ENCODE measurements at places on chromosomes 5 and 9.

DNA sequence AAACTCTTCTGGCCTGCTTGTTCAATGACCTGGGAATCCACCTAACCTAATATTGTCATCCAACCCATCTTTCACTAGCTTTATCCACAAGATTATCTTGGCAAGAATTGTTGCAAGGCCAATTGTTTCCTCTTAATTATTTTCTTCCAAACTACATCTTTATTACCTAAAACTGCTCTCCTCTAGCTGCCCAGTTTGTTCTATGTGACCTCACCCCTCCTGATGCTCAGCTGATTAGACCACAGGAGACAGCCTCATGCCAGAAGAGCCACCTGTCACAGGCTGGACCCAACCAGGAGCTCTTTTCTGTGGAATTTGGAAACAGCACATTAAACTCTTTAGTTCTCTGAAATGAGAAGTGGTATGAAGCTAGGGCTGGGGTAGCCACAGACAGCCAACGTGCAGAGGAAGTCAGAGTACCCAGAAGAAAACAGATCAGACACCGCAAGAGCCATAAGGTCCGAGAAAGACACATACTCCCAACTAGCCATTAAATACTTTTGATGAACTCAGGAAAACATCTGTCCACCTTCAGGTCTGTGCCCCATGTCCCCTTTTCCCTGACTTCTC is 12.0 kb downstream of the SAXO1 start:
- DNase-seq: no peak

DNA sequence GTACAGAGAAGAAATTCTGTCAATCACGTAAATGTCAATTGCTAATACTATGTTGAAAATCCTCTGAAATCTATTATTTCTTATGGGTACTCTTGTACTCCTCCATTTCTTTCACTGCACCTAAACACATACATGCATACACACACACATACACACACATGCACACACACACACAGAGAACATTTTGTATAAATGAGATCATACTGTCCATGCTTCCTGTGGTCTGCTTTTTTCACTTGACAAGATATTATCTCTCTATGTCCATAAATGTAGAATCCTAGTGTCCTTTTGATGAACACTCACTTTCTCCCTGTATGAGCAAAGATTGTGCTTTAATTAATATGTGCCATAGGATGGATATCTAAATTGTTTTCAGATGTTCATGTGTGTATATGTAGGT is 32.7 kb upstream of the TLR4 start:
- no peak for DNase-seq

DNA sequence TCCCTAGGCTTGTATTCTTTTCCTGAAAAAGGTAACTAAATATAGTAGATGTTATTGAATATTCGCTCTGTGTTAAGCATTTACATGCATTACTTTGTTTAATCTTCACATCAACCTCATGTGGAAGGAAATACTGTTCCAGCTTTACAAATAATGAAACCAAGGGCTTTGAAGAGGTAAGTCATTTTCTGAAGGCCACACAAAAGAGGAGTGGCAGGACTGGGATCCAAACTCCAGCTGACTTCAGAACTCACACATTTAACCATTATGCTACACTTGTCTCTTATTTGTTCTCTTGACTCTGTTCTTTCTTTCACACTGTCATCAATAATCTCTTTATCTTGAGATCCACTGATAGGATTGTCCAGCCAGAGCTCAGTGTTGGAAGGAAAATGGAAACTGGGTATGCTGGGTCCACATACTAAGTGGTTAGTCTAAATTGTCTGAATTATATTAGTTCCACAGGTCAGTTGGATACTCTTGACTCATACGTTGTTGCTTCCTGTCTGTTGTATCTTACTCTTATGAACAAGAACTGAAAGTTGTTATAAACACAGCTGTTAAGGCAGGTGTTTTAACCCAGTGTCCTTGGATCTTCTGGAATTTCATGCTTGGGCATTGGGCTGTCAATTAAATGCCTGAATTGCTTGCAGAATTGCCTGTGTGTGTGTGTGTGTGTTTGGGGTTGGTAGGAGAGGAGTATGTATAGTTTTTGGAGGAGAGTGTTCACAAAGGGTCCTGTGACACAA is 65.6 kb downstream of the TLE4 start:
- no peak for DNase-seq

- DNase-seq: no peak
Observed at GRCh38 chr5:61482980-61483379, 150.9 kb downstream of the ZSWIM6 start.

DNA sequence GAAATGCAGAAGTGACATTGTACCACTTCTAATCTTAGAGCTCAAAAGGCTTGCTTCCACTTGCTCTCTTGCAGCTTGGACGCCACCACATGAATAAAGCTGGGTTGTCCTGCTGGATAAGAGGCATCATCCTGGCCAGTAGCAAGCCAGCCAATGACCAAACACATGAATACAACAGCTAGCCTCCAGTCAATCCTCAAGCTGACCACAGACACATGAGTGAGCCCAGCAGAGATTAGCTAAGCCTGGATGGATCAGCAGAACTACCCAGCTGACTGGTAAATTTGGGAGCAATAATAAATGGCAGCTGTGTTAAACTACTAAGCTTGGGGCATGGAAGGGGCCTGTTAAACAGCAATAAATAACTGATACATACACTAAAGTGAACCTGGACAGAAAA is 121.1 kb upstream of the SLC12A2 start:
- no peak for DNase-seq

GRCh38 chr9:134570711-134571325 is 70.8 kb upstream of the COL5A1 start:
- DNase-seq: no peak

DNA sequence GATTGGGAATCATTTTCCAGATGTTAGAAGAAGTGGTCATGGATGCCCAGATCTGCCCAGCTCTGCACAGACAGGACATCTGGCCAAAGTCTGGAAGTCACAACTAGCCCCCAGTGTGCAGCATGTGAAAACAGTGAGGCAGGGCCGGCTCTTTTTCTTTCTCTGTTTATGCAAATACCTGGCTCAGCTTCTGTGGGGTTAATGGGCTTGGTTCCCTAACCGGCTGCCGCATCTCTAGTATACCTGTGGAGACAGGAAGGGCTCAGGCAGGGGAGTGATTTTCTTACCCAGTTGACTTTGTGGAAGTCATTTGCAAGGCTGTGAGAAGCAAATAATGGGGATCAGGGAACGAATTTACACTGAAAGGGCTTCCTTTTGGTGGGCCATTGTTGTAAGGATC is 254.8 kb upstream of the PANK3 start:
- no peak for DNase-seq

DNA sequence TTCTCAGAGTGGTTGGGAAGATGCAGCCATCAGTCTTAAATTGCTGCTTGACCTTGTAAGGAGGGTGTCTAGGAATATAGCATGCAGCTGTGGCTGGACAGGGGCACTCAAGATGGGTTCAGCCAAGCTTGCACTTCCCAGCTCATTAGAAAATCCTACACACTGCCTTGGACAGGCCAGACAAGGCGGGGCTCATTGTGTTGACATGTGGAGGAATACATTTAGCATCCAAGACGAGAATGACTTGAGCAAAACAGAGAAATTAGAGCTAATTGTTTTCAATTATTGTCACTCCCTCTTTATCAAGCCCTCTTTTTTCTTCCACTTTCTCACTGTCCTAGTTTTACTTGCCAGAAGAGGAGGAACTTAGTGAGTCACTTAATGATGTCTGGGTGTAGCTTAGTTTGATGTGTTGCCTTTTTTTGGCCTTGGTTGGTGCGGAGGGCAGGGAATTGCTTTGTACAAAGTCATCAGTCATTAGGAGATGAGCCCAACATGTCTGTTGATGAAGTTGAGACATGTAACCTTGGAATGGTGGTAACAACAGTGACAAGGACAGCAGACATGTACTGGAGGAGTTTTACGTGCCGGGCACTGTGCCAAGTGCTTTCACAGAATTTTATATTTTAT is 1219.3 kb upstream of the WWC1 start:
- DNase-seq: no peak

- DNase-seq: no peak
Observed at GRCh38 chr5:138583984-138584637, 8.9 kb upstream of the HSPA9 start.

- no peak for DNase-seq
Observed at GRCh38 chr9:75039801-75040200, 11.7 kb upstream of the CARNMT1 start.

- no peak for DNase-seq
Observed at GRCh38 chr5:94969174-94969573, 315.7 kb downstream of the MCTP1 start.

- DNase-seq: no peak
Observed at GRCh38 chr9:134776080-134776796, 104.4 kb upstream of the FCN2 start.

DNA sequence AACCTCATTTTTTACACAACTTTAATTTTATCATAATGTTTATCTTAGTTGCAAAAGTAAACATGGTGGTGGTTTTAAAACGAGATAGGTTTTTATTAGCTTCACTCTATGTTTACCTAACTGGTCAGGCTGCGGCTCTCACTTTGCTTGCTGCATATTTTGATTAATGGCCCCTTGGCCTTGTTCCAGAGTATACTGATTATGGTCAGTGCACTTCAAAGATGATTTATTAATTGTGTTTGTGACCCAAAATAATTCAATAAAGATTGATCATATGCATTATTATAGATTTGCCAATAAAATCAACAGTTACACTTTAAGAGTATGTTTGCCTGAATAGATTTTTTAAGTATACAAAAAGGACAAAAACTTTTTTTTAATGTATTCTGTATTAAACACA is 188.0 kb downstream of the XRCC4 start:
- DNase-seq: no peak

- peak; percentile 4 for DNase-seq
Observed at GRCh38 chr9:20941174-20941690, 90.2 kb downstream of the HACD4 start.

- no peak for DNase-seq
Observed at GRCh38 chr5:180605554-180606214, 14.4 kb upstream of the SCGB3A1 start.

- no peak for DNase-seq
Observed at GRCh38 chr5:69512740-69513260, 20.2 kb downstream of the OCLN start.

DNA sequence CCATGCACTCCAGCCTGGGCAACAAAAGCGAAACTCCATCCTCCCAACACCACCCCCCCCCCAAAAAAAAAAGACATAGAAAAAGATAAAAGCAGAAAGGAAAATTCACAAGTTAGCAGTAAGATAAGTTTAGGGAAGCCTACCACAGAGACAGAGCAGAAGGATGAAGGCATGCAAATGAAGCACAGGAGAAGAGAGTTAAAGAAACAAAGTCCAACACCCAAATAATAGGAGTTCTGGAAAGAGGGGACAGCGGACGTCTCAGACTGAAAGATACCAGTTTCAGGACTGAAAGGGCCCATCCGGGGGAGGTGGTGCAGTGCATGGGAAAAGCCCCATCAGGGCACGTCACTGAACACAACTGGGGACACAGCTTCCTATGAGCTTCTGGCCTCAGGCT is 54.3 kb downstream of the OTULIN start:
- no peak for DNase-seq

DNA sequence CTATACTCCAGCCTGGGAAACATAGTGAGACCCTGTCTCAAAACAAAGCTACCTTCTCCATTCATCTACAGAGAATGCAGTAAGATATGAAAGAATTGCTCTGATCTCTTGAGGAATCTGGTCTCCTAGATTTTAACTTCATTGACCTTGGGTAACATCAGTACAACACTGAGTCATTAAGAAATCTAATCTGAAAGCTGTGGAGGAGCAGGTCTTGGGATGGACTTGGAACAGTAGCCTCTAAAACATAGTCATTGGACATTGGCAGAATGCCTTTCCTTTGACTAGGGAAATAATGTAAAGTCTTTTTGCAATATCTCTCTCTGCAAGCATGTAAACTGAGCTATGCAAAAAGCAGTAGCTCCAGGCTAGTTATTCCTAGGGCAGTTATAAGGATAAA is 58.1 kb downstream of the KCNN2 start:
- DNase-seq: no peak

- no peak for DNase-seq
Observed at GRCh38 chr5:110092955-110093785, 403.4 kb downstream of the MAN2A1 start.

DNA sequence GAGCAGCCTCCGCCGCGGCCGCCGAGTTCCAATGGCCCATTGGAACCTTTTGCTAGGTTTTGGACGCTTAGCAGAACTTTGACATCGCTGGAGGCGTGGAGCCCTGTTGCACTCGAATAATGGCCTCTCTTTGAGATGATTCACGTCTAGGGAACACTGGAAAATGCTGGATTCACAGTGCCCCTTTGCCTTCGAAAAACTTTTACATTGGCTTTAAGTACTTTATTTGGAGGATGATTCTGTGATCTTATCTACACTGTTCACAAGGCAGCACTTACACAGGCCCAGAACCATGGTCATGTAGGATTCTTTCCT is 536 bp upstream of the PPIC start:
- DNase-seq: no peak

DNA sequence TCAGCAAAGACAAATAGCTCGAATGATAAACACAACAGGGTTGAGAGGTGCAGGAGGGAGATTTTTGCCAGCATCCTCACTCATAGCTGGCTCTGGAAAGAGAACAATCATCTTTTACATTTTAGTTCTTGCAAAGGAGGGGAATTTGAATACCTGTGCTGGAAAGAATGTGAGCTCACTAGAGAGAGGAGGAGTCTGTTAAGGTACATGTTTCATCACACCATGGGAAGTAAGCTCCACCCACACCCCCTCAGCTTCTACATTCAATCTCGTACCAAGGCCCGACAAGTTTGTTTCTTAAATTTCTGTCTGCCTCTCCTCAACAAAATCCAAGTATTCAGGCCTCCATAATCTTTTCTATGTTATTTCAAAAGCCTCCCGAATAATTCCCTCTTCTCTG is 254.6 kb downstream of the BRINP1 start:
- no peak for DNase-seq

DNA sequence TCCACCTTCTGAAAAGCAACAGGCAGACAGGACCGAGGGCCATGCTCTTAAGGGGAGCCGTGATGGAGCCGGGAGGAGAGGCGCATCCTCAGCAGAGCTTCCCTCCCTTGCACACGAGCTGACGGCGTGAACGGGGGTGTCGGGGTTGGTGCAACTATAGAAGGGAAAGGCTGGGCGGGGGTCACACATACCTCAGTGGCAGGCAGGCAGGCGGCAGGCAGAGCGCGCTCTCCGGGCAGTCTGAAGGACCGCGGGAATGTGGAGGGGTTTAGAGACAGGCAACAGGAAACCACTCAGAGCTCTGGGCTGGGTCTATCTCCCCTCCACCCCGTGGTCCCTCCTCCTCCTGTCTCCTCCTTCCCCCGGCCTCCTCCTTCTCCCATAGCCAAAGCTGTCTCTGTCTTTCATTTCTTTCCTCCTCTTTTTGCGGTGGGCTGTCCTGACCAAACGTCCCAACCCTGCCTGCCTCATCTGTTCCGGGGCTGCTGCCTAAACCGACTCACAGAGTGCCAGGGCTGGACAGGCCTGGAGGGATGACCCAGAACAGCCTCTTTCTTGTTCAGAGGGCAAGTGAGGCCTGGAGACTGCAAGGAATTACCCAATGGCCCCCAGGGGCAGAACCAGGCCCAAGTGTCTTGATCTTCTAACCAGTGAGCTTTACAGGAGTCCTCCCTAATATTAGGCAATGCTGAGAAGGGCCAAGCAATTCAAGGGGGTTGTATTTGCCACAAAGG is at the start of gene SPARC:
TSS of gene SPARC (minus strand) at position 242 of the 734 bp plus-strand sequence. CDS start 10,727 bp downstream, outside the sequence.
- DNase-seq: no peak

GRCh38 chr5:141832131-141832530 is 46.1 kb downstream of the PCDH1 start:
- DNase-seq: no peak
